ENCODE measurements at places on chromosomes 7 and 10.

GRCh38 chr10:34037499-34037898 is 703.0 kb upstream of the NRP1 start:
- no peak for DNase-seq

DNA sequence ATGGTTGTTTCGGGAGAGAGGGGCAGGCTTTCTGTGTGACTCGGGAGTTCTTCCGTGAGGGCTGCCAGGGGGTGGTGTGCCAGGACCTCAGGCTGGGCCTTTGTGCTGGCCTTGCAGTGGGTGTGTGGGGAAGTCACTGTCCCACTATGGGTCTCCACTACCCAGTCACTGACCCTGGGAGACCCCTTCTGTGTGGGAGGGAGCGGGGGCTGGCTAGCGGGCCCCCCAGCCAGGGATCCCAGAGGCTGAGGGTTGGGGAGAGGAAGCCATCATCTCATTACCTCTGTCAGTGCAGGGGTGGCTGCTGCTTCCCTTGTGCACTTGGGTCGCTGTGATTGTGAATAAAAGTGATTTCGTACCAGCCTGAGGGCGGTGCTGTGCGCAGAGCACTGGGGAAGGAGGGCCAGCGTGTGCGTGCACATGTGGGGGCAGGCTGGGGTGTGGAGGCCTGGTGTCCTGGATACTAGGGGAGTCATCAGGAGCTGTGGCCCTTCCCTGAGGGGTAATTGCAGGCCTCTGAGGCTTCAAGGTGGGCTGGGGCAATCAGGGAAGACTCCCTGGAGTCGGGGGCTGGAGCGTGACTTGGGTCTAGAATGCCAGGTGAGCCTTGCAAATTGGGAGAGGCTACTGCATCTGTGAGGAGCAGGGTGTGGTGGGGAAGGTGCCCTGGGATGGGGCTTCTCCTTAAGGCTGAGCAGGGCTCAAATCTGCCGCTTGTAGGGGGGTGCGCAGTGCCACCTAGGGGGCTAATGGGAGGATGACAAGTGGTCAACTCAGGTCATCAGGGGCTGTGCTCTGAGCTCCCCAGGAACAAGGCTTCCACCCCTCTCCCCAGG is 98.9 kb downstream of the NEURL1 start:
- DNase-seq = no peak

DNA sequence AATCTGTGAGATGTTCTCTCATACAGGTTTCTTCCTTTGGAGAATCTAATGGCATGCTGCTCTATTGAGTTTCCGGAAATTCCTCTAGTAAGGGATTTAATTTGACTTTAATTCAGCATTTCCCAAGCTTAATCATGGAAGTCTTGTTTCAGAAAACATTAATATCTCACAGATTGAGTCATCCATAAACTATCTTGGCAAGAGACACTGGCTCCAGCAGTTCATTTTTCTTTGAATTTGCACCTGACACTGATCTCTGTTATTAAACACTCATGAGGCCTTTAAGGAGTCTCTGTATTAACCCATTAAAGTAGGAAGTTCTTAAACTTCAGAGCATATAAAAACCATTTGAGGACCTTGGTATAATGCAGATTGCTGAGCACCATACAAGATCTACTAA is 3.6 kb upstream of the ITGB8 start:
- DNase-seq = no peak

DNA sequence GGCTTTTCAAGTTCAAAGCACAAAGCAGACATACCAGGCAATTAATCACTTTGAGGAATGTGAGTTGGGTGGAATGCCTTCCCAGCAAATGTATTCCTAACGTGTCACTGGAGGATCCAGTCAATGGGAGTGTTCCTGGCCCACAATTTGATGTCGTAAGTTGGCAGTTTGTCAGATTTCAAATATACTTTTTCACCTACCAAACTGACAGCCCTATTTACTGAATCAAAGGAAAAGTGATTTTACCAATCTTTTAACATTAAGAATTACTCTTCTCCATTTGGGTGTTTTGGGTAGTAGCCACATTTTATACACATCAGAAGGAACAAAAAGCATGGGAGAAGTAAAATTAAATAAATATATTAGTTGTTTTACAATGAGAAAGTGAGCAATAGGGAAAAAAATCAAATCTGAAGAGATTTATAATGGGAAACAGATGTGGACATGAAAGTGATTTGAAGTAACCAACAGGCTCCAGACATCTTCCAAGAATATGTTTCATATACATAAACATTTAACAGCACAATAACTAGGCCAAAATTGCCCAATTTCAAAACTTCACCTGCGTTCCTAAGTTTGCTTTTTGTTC is 222.9 kb downstream of the MTERF1 start:
- DNase-seq = no peak

GRCh38 chr10:121595806-121596688 is 2.2 kb downstream of the FGFR2 start:
- DNase-seq = no peak

DNA sequence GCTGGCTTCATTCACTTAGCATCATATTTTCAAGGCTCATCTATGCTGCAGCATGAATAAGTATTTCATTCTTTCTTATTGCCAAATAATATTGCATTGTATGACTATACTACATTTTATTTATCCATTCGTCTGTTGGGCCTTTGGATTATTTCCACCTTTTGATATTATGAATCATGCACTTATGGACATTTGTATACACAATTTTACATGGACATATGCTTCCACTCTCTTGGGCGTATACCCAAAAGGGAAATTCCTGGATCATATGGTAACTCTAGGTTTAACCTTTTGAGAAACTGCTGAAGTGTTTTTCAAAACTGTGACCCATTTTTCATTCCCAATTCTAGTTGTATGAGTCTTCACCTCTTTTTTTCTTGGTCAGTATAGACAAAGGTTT is 80.3 kb upstream of the GNAI1 start:
- DNase-seq = no peak

DNA sequence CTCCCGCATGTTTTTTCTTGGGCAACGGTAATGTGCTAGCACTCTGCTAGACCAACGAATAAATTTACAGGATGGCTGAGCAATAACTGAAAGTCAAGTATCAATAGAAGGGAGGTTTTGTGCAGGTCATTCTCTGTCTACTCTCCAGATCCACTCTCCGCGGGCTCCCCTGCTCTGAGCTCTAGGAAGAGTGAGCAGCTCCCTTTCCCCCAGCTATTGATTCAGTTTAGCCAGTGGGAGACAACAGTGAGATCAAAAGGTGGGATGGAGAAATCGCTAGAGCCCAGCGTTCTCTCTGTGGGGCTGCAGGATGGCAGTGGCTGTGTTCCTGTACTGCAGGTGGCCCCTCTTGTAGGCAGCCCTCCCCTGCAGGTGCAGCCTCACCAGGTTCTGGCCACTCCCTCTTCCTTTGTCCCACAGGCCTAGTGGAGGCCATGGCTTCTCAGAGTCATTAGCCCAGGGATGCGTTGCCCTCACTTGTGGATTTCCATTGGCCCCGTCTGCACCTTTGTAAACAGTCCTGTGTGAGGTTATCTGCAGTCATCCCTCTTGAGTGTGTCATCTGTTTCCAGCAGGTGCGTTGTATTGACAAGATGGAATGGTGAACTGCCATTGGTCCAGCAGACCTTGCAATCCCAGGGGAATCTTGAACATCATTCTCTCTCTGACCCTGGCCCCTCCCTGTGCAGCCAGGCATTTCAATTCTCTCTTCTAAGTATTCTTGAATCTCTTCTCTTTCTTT is 11.1 kb downstream of the MSRB2 start:
- no peak for DNase-seq

DNA sequence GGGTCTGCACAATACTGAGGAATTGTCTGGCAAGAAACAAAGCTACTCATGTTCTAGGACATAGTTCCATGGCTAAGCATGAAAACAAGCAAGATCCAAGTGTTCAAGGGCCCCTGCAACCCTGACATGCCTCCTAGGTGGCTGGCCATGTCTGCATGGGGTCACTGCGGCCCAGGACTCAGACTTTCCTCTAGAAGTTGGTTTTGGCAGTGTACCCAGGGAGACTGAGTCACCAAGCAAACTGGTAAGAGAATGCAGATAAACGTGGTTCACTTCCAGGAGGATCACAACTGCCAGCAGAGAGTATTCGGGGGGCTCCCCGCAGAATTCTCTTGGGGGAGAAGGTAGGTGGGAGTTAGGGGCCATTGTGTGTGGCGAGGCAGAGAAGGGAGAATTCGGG is 7.4 kb upstream of the PFKFB3 start:
- DNase-seq = no peak

DNA sequence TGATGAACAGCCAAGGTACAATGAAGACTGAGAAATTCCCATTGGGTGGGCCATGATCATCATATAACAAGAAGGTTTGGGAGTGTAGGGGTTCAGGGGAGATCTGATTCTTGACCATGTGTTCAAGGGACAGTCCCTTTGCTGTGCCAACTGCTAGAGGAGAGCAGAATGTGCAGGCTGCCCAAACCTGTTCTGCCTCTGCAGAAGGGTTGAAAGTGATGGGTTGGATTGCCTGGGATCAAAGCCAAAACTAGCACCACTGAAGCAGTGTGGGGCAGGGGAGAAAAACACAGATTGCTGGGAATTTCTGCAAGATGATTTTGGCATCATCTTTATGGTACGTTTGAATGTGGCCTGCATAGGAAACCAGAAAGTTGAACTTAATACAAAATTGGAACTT is 303.9 kb downstream of the OTUD1 start:
- no peak for DNase-seq

GRCh38 chr10:117418121-117418520 is 42.9 kb upstream of the PDZD8 start:
- DNase-seq = no peak

GRCh38 chr10:77226853-77227565 is 410.6 kb downstream of the KCNMA1 start:
- no peak for DNase-seq

DNA sequence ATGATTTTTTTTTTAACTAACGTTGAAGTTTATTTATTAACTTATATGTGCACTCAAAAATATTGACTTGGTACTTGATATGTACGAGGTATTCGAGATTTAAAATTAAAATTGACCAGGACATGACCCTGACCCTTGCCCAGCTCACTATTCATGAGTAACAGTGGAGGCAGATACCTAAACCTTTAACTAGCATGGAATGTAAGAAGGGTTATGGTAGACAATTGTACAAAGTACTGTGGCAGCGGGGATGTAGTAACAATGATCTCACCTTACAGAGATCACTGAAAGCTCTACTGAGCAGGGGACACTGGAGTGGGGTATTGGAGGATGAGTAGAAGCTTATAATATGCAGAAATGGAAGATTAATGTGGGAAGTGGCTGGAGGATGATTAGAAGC is 60.8 kb downstream of the ADRA2A start:
- DNase-seq = no peak

DNA sequence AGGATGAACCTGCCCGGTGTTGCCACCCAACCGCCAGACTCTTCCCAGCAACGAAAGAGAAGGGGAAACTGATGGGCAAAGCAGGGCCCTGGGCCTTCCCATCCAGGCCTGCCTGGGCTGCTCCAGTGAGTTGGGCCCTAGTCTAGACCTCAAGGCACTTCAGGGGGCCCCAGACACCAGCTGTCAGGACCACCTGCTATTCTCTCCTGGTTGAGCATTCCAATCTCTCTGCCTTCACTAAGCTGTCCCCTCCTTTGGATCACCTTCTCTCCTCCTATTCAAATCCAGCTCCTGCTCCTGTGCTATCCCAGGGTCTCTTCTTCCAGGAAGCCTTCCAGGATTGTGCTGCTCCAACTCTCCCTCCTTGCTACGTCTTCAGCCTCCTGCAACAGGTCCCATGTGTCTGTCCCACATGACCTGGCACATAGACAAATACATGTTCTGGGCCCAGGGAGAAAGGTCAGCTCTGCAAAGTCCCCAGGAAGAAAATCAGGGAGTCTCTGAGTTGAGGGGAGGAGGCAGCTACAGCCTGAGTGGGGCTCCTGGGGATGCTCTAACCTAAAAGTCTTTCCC is 3.1 kb downstream of the STX1A start:
- DNase-seq = no peak

DNA sequence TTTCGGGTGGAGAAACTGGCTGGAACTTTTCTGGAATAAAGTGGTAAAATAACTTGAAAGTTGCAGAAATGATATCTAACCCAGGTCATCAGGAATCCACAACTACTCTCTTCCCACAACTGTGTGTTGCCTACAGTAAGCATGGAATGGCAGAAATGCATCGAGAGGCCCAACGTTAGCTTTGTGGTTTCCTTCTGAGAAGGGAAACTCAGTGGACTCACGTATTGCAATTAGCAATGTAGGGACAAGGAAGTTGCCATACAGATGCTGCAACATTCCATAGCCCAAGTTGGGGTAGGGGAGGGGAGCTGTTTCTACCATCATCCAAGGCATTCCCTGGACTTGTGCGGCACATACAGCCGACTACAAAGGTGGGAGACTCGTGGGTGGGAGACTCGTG is 1.9 kb downstream of the PON1 start:
- no peak for DNase-seq

GRCh38 chr7:105101864-105102263 is 87.9 kb downstream of the KMT2E start:
- DNase-seq = no peak

- DNase-seq = no peak
These were observed 31.5 kb upstream of the SLC13A1 start for GRCh38 chr7:123231021-123232000.

GRCh38 chr10:124336186-124336585 is 82.5 kb downstream of the OAT start:
- DNase-seq = no peak

- DNase-seq = no peak
These were observed 107.8 kb upstream of the CXCL12 start for GRCh38 chr10:44492678-44493077.

- DNase-seq = no peak
These were observed 61.2 kb downstream of the SH2D4B start for GRCh38 chr10:80598951-80599350.

Data from stimulated activated CD8-positive, alpha-beta memory T cell treated with anti-CD3 and anti-CD28 coated beads, Interleukin-7, amount 100 ng/mL, for 1 hour (primary cell).